ENCODE measurements at places on chromosomes 7 and 10.

DNA sequence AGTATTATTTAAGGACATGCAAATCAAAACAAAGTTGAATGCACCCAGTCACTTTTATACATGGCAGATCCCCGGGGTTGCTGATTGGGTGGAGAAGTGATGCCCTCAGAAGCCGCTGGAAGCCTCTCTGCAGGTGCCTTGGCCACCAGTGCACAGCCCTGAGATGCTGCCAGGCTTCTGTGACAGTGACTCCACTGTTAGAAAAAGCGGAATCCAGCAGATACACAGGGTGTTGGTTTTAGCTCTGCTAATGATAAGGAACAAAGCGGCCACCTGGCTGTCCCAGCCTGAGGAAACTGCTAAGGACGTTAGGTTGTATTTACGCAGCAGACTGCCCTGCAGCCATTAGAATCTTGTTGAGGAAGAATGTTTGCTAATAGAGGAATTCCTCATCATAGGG lies 47.5 kb downstream of the JAKMIP3 start:
- no peak for DNase-seq

DNA sequence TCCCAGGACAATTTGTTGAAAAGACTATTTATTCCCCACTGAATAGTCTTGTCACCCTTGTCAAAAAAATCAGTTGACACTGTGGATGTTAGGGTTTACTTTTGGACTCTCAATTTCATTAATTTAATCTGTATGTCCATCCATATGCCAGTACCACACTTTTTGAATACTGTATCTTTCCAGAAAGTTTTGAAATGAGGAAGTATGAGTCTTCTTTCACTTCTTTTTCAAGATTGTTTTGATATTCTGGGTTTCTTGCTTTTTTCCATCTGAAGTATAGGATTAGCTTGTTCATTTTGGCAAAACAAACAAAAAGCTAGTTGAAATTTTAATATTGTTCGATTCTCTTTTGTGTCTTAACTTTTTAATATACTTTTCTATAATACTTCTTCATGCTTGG lies 21.7 kb downstream of the KLHDC10 start:
- DNase-seq = no peak

GRCh38 chr10:11407939-11408338 lies 203.5 kb downstream of the USP6NL start:
- DNase-seq = no peak

GRCh38 chr10:86182150-86182549 lies 184.4 kb downstream of the GRID1 start:
- no peak for DNase-seq

GRCh38 chr7:127891854-127892438 lies 139.3 kb downstream of the LRRC4 start:
- DNase-seq = no peak

- DNase-seq = no peak
Measured at GRCh38 chr10:126583552-126584200, 86.8 kb downstream of the C10orf90 start.

DNA sequence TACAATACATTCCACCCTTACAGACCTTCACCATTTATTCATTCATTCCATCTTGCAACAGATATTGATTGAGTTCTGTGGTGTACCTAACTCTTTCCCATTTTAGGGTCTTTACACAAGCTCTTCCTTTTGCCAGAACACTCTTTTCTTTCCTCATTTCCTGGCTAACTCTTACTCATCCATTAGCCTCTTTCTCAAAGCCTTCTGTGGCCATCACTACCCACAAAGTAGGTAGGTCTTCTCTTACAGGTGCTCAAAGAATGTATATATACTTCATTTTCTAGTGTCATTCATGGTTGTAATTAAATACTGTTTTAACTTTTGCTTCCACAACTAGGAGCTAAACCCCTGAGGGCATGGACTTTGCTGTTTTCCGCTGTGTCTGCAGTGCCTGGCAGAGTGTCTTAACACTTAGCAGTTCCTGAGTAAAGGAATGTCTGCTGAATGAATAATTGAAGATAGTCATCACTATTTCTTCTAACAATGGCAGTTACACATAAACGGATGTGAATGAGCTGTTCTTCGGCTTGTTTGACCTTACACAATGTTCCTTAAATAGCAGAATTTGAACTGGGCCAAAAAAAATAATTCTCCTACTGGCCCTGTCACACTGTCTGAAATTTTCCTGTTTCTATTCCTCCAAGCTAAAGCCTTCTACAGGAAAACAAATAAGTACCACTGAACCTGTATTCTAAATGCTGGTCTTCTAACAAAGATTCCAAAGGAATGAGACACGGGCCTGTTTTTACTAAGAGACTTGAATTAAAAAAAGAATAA lies 15.1 kb downstream of the BCAP29 start:
- no peak for DNase-seq

GRCh38 chr7:111147708-111148533 lies 57.0 kb downstream of the LRRN3 start:
- DNase-seq = no peak

DNA sequence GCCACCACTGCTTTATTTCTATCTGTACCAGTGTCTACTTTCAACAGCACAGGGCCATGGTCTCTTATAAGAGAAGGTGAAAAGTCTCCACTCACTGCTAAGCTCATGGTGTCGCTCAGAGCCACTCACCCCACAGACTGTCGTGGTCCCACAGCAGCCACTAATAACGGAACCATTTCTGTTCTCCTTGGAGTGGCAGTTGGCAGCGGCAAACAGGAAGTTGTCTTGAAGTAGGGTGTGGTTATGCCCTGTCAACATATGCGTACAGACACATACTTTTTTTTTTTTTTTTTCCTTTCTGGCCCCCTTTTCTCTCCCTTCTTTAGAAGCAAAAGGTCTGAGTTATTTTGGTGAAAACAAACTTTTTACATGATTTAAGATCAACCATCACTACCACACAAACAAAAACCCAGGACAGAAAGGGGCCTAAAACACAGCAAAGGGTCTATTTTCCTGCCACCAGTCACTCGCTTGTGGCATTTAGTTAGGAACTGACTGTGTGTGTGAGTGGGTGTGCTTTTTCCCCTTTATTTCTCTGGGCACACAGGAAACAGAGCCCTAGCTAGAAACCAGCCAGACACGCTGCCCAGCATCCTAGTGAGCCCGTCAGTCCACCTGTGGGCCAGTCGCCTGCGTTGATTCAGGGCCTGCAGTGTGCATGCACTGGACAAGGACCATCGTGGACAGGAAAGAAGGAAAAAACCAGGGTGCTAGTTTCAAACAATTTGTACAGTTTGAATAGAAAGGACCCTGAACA lies 96.7 kb upstream of the EFCAB10 start:
- no peak for DNase-seq
